Naive thymus-derived CD4-positive, alpha-beta T cell (primary cell): ENCODE measurements at places on chromosomes 7 and 10. TPM values are rescaled to one million over a fixed set of nuclear protein-coding genes. Genes with fewer than 3 reads are reported as not detected.

Gene TMEM139
- 0.51 TPM for total RNA-seq

DNA sequence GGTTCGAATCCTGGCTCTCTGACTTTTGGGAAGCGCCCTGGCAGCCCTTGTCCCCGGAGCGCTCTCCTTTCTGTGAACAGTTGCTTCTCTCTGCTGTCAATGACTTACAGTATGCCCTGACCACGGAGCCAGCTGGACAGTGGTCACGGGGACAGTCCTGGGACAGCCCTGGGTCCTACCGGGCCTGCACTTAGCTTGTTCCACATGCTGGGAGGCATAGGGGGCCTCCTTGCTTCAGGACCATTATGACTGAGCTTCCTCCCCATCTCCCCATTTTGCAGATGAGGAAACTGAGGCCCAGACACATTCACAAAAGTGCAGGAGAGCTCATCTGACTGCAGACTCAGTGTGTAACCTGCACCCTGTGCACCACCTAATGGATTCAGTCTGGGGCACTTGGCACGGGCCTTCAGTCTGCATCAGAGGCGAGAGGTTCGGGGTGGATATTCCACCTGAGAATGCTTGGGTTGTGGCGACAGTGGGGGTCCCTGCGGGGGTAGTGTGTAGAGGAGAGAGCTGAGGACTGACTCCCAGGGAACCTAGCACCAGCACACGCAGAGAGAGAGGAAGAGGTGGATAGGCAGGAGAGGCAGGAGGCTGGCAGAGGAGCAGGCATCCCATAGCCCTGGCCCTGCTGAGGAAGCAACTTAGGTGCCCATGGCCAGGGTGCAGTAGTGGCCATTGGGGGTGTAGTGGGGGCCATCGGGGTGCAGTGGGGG, 1.6 kb downstream of the DOCK1 start:
- no peak for DNase-seq

- no peak for DNase-seq
These were observed 284.3 kb downstream of the SKAP2 start for GRCh38 chr7:26580064-26580591.

- DNase-seq, result no peak
These were observed 226.4 kb upstream of the HABP2 start for GRCh38 chr10:113326160-113327111.

Gene ZNF736
- total RNA-seq, result 22.8 TPM
